Nucleus accumbens (tissue), 56 donors: ENCODE measurements at places on chromosomes 12 and 14.
A peak's percentile ranks its signal among the peaks of the same experiment; 100 is the strongest.

- DNase-seq, result no peak
Measured at GRCh38 chr14:53947094-53947445, 9.6 kb downstream of the BMP4 start.

DNA sequence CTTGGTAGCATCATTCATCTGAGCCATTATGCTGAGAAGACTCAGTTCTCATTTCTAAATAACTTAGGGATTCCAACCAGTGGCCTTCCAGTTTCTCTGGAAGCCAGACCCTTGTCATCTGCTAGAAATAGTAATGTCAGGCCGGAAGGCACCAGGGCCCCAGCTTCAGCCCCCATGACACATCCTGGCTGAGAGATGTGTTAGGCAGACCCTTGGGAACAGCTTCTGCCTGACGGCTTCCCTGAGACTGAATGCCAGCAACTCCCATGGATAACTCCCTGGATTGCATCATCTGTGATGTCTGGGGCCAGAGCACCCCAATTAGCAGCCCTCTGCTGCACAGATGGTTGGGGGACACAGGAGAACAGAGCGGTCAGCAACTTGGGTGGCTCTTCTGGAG is 583.5 kb upstream of the TBX3 start:
- no peak for DNase-seq

DNA sequence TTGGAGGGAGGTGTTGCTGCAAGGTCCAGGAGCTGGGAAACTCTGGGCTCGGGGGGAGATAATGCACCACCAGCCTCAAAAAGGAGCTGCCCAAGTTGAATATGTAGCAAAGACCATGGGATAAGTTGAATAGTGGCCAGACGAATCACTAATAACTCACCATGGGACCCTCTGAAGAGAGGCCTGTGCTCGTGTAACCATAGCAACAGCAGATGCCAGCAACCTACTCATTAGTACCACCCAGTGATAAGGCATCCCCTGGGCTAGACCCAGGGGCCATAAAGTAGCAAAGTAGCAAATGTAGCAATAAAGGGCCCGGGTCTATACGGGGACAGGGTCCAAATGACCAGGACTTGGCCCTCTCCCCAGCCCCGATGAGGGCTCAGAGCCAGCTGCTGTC is 328.0 kb downstream of the DPF3 start:
- no peak for DNase-seq

GRCh38 chr14:96634896-96635295 is 132.7 kb downstream of the PAPOLA start:
- DNase-seq, result no peak

GRCh38 chr14:87869619-87870583 is 123.1 kb downstream of the GALC start:
- peak; percentile 19 for DNase-seq

GRCh38 chr12:553216-554000 is 93.7 kb downstream of the B4GALNT3 start:
- DNase-seq, result no peak

DNA sequence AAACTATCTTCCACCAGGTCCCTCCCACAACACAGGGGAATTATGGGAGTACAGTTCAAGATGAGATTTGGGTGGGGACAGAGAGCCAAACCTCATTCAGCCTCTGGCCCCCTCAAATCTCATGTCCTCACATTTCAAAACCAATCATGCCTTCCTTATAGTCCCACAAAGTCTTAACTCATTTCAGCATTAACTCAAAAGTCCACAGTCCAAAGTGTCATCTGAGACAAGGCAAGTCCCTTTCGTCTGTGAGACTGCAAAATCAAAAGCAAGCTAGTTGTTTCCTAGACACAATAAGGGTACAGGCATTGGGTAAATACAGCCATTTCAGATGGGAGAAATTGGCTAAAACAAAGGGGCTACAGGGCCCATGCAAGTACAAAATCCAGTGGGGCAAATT is 147.6 kb downstream of the RAD51B start:
- DNase-seq, result no peak
